Muscle of arm (tissue), 14 donors: ENCODE measurements at places on chromosomes 6 and 20.

- DNase-seq, result no peak
Observed at GRCh38 chr6:134956676-134957075, 6.8 kb upstream of the ALDH8A1 start.

- no peak for DNase-seq
Observed at GRCh38 chr20:4918473-4918872, 82.8 kb downstream of the SLC23A2 start.

DNA sequence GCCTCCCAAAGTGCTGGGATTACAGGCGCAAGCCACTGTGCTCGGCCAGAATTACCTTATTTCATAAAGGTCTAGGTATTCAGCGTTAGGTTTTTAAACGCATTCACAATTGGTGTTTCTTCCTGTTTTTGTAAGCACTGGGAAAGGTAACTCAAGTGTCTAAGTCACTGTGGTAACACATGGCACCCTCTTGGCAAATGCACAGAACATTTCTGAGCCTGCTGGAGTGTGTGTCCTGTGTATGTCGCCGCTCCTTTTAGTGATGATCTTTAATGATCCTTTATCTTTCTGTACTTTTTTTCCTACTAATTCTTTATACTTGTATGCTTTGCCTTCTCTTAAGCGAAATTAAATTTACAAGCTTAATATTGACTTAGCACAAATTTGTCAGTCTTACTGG is 263.0 kb downstream of the ARID1B start:
- DNase-seq, result no peak

DNA sequence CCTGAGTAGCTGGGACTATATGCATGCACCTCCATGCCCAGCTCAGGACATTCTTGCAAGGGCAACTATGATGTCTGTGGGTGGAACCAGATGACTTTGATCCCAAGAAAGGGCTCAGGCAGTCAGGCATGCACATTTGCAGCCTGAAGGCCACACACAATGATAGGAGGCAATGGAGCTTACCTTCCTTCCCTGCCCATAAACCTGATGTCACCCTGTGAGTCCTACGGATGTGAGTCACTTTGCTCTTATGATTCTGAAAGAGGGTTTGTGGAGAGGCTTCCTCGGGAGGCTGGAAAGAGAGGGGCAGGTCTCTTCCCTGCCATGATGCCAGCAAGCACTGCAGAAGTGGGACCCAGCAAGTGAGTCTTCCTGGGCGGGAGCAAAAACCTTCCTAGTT is 202.4 kb downstream of the LY86 start:
- no peak for DNase-seq

DNA sequence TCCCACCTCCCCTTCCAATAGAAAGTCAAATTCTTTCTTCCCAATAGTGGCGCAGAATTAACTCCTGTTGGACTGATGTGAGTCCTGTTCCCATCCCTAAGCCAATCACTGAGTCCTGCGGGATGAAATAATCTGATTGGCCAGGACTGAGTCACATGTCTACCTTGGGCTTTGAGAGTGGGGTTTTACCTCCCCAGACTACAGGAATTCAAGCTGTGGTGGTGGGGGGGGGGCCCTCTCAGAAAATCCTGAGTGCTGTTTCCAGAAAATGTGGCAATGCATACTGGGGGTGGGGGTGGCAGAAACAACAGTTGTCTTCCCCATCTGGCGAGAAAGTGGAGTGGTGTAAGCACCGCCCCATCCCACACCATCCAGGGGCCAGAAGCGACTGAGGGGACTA is 65.7 kb downstream of the CTCFL start:
- DNase-seq, result no peak

DNA sequence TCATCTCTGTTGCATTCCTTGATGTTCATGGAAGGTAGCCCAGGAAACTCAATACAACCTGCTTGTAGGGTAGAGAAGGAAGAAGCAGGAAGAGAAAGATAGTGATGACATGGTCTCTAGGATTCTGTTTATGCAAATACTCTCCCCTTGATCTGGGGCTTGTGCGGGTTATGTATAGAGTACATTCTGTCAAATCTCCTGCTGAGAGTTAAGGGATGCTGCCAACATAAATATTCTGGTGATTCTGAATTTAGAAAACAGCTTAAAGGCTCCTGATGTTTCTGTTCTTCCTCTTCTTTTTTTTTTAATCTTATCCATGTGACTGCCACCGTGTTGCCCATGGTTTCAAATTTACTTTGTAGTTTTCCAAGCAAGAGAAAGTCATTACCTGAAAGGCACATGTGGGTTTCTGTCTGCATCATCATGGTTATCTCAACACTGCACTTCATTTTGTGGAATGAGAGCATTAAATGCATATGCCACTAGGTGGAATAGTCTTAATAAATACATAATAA is 150.6 kb downstream of the RPS12 start:
- DNase-seq, result no peak
